ENCODE measurements at places on chromosomes 6 and 20.

DNA sequence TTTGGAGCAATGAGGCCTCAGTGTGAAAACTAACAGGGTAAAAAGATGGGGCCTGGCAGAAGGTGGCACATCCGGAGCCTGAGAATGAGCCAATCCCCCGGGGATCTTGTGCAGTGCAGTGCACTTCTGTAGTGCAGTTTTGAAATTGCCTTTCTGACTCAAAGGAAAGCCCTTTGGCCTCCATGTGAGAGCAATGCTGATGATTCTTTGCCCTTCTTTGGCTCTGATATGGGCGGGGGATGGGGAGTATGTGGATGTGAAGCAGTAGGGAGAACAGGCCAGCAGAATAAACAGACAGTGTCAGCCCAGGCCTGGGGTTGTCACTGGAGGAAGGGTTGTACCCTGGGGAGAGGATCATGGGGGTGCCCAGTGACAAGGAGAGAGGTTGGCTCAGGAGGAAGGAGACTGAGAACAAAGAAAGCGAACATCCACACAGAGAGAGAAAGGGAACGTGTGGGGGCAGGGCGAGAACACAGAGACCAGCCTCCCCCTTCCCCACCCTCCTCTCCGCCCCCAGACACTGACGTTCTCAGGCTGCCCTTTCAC is 351.2 kb downstream of the CDC5L start:
- DNase-seq, result no peak

DNA sequence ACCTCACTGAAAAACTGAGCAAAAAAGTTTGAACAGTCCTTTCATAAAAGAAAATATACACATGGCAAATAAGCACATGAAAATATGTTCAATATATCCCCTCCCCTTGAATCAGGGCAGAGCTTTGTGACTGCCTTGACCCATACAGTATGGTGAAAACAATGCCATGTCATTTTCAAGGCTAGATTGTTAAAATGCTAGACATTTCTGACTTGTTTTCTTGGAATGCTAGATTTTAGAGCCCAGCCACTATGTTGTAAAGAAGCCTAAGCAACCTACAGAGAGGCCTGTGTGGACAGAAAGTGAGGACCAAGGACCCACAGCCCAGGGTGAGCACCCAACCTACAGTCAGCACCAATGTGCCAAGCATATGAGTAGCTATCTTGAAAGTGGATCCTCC is 17.1 kb upstream of the ASF1A start:
- no peak for DNase-seq

- DNase-seq, result no peak
These were observed 173.1 kb downstream of the CDC5L start for GRCh38 chr6:44560458-44561059.

- no peak for DNase-seq
These were observed 212.3 kb downstream of the ERMARD start for GRCh38 chr6:169963581-169964297.

- no peak for DNase-seq
These were observed 253.0 kb downstream of the RFPL4B start for GRCh38 chr6:112600168-112600567.
